Glutamatergic neuron (in vitro differentiated cells): ENCODE measurements at places on chromosomes 1 and 21.

DNA sequence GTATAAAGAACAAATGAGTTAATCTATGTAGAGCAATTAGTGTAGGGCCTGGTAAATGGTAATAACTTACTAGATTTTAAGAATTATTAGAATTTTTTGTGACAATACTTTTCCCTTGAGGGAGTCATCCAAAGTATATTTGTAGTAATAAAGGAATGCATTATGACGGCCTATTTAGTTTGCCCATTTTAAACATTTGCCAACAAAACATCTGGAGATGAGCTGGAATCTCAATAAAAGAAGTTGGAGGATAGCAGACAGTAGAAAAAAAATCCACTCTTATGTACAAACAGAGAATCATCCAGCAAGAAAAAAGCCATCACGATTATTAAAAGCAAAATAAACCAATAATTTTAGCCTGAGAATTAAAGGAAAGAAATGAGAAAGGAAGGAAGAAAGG lies 567.3 kb upstream of the ADAMTS5 start:
- DNase-seq, result no peak

GRCh38 chr1:218538341-218538740 lies 193.2 kb downstream of the TGFB2 start:
- DNase-seq, result no peak

DNA sequence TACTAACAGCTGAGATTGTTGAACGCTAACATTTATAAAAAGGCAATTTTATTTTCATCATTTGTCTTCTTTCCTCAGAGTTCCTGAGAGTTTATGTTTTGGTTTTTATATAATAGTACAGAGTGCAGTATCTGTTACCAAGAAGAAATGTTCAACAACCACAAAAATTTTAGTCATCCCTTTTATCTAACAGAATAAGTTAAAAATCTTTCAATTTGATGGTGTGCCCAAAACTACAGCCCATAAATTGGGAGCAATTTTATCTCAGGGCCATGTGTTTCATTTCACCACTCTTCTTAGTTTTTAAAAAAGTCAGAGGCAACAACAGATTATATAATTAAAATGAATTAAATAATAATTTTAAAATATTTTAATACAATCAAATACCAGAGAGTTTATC lies 37.1 kb downstream of the NEXN start:
- no peak for DNase-seq

DNA sequence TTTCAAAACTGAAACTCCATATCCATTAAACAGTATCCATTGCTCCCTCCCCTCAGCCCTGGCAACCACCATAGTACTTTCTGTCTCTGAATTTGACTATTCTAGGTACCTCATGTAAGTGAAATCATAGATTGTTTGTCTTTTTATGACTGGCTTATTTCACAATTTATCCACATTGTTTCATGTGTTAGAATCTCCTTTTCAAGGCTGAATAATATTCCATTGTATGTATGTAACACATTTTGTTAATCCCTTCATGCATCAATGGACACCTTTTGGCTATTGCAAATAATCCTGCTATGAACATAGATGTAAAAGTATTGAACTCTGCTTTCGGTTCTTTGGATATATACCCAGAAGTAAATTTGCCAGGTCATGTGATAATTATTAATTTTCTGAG lies 37.5 kb downstream of the AGO3 start:
- no peak for DNase-seq

DNA sequence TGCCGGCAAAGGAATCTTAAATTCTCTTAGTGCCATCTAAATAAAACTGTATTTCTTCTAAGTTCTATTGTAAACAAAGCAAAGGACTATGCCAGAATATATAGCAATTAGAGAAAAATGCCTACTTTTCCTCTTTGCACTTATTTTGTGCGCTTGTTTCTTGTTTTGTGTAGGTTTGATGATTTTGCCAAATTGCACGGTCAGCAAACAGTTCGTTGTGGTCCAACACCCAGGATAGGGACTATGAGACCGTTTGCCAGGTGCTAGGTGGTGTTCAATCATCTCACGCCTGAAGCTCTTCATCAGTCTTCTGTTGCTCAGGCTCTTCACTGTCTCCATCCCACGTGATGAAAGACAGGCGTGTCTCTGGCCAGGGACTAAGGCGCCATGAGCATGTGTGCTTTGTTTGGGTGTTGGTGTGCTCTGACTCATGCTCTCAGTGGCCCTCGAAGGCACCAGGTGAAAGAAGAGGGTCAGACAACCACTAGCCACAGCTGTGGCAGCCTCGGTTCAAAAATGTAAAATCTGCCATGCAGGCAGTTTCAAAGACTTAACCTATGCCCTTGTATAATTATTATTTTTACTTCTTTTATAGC lies 36.9 kb upstream of the KCNE1 start:
- no peak for DNase-seq

DNA sequence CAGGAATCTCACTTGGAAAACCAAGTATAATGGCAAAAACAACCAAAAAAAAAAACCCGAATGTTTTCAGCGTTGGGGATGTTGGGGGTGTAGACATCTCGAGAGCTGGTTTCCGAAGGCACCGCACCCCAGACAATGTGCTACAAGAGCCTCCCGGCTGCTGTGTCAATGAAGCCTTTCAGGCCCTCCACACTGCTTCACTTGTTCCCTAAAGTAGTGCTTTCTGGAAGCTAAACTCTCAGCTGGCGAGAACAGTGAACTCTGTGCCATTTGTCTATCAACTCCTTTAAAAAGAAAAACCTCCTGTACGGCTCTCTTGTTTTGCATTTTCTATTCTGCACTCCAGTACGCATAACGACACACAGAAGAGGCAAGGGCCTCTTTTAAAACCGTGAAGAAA lies 32.5 kb downstream of the PLEKHO1 start:
- DNase-seq, result no peak

DNA sequence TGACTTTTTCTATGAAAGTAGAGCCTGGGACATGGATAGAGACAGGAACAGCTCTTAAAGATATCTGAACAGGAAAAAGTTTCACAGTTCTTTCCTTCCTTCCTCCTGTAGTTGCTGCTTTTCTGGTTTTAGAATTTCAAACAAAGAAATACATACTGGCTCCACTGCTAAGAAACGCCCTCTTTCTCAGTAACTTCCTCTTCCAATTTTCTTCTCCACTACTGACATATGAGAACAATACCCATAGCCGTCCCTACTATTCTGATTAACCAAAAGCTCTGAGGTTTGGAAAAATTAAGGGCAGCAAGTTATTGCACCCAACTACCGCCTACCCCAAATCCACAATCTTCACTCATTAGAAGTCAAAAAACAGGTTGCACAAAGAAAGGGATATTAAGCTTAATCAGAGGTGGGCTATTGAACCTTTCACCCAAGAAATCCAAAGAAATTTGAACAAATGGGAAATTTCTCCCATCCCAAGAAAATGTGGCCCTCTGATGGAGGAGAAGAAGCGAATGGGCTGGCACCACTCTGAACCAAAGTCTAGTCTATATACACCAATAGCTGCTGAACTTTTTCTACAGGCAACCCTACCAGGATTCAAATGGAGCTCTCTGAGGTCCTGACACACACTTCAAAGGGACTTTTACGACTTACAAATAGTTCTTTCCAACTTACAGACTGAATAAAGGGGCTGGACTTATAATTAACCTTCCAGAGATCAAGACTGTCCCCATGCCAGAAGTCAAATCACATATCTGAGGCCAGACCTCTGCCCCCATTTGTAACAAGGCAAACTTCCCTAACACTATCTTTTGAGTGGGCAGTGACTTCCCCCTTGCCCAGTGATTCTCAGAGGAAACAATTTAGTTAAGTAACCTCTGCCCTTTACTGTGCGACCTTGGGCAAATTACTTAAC lies 1.7 kb downstream of the WASF2 start:
- no peak for DNase-seq

DNA sequence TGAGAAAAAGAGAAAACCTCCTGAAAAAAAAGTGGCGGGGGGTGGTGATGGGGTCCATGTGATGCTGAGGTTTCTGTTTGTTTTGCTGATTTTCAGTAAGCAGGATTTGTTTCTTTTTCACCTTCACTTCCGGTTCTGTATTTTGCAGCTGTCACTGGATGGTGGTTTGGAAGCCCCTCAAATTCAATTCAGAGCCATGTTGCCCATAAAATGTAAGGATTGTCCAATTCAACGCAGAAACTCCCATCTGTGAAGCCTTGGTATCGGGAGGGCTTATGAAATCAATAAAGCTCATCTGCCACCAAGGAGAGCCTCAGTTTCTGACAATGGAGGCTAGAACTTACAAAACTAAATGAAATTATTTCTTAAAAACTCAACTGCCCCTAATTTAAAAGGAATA lies 12.1 kb downstream of the CAPN8 start:
- no peak for DNase-seq

GRCh38 chr21:31449921-31450535 lies 106.0 kb upstream of the TIAM1 start:
- DNase-seq, result no peak

- DNase-seq, result no peak
Observed at GRCh38 chr1:194830387-194830786, 1644.0 kb upstream of the B3GALT2 start.

GRCh38 chr1:110877364-110877763 lies 4.4 kb downstream of the CD53 start:
- DNase-seq, result no peak

- no peak for DNase-seq
Observed at GRCh38 chr1:62438163-62438562, 1.3 kb downstream of the USP1 start.
